ENCODE measurements at places on chromosomes 7 and 10.

DNA sequence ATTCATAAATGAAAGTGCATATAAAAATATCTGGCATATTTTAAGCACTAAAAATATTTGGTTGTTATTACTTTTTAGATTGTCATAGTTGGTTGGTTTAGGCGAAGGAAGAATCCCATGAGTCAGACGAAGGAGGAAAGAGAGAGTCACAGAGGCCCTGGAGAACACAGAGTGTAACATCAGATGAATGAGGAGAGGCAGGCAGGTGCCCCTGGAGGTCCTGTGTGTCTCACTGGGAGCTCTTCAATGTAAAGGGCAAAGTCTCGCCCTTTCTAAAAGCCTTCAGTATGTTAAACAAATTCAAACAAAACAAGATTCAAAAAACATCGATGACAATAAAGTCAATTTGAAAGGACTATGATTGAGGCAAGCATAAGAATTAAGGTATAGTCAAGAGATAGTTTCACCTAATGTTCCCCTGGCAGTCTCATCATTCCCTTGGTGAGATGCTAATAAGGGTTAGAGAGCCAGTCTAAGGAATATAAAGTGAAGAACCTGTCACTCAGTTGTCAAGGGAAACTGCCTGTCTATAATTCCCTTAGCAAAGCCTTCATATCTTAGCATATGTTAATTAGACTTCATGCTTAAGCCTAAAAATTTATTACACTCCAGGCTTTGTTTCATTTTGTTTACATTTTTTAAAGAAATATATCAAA lies 194.3 kb downstream of the TPK1 start:
- DNase-seq: no peak

DNA sequence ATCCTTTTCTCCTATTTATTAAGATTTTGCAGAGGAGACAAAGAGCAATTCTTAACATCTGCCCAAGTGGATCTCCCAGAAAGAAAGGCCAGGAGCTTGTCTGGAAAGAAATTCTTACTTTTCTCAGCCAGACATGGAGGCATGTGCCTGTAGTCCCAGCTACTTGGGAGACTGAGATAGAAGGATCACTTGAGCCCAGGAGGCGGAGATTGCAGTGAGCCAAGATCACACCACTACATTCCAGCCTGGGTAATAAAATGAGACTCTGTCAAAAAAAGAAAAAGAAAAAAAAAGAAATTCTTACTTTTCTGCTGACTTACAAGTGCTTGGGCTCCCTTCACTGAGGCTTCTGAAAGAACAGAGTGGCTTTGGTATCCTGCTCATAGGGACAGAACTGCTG lies 2.4 kb upstream of the CYP3A43 start:
- no peak for DNase-seq

GRCh38 chr7:142718313-142718712 lies 31.0 kb upstream of the PRSS1 start:
- DNase-seq: no peak

GRCh38 chr7:30585675-30586074 lies 9.0 kb upstream of the GARS1 start:
- DNase-seq: no peak

DNA sequence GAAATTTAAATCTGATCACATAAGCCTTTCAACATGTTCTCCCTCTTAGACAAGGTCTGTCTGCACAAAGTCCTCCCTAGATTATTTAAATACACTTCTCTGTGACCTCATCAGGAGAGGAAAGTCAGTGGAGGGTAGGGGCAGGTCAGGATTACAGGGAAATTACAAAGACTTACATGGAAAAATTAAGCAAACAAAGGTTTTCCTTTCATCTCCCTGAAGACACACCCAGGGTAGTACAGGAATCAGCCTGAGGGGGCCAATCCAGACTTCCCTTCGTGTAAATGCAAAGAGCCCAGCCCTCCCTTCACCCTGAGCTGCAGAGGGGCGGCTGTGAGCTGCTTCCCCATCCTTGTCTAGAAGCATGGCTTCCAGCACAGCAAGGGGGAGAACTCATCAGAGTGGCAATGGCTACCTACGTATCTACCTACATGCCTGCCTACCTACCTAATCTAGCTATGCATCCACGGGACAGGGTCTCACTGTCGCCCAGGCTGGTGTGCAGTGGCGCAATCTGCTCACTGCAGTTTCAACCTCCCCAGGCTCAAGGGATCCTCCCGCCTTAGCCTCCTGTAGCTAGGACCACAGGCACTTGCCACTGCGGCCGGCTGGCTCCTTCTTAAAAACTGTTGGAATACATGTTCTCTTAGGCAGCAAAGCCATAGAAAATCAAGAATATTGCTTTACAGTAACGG lies 33.2 kb downstream of the PITRM1 start:
- no peak for DNase-seq

Data from stimulated activated CD4-positive, alpha-beta T cell treated with anti-CD3 and anti-CD28 coated beads, Interleukin-1b, Interleukin-23, amount 100 ng/mL, for 1 hour (primary cell).